ENCODE measurements at places on chromosomes 16 and 17.
A peak's percentile ranks its signal among the peaks of the same experiment; 100 is the strongest.

DNA sequence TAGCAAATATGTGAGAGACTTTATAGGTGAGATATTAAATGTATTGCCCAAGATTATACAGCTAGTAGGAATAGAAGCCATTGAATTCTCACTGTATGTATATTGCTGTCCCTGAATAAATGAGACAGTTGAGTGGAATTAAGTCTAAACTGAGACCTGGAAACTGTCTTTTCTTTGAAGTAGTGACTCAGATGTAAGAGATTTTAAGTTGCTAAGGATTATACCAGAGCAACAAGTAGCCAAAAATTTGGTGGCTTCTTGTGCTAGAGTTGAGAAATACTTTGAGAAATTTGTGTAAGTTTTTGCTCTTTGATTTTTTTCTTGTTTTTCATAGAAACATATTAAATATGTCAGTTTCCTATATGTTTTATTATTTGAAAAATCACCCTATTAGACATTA is 58.7 kb downstream of the TANC2 start:
- DNase-seq = no peak

DNA sequence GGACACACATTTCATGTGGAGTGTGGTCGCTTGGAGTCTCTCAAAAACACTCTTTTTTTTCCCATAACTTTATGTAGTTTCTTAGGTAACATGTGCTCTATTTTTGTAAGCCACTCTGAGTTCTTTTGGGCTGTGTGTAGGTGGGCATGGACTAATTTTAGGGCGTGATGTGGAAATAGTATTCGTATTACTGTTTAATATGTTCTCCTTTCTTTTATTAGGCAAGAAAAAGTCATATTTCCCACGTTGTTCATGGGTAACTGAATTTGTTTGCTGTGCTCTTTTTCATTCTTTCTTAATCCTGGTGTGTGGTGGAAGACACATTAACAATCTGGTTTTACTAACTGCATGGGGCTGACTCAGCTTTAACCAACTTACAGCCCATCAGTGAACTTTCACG is 27.4 kb downstream of the NDEL1 start:
- DNase-seq = no peak

DNA sequence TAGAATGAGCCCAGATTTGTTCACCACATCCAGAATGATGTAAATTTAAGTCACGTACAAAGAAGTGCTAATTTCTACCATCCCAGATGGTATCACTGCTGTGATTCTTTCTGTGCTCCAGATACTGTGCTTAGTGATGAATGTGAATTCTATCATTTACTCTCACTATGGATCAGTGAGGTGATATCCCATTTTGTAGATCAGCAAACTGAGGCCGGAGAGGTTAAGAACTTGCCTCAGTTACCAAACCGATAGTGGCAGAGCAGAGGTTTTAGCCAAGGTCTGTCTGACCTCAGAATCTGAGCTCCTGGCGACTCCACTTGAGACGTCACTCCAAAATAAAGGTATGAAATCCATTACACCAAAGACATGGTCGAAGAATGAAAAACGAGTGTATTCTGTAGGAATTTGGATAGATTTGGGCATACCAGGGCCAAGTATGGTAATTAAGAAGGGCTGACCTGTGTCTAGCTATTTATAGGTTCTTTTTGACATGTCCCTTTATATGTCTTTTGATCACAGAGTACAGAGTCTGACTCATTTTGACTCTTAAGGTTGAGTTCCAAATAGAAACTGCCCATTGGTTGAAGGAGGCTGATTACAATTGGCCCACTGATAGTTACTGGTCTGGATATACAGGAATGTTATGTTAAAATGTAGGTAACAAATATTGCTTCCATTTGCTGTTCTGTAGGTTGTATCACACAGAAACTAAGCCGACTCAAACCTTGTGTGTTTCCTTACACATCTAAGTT is 10.0 kb downstream of the MAP2K6 start:
- DNase-seq = no peak

DNA sequence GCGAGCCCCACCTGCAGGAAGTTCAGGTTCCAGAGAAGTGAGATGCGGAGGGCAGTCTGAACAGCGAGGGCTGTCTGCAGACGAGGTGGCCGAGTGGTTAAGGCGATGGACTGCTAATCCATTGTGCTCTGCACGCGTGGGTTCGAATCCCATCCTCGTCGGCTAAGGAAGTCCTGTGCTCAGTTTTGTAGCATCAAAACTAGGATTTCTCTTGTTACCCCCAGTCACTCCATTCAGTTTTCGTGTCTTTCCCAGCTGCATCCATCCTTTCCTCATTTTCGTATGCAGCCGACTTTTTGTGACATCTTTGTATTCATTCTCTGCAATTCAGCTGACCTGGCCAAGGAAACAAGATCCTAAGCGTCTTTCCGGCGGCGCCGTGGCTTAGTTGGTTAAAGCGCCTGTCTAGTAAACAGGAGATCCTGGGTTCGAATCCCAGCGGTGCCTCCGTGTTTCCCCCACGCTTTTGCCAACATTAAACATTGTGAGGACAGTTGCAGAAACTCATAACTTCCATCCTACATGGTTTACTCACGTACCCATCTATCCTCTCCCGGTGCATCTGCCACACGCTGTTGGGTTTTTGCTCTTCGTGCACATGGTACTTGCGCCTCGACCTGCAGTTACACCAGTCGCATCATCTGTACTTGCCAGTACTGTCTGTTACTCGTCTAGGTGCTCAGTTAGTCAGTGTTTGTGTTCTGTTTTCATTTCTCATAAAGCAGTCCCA is 3.0 kb downstream of the BORCS6 start:
- DNase-seq = peak; percentile 68

DNA sequence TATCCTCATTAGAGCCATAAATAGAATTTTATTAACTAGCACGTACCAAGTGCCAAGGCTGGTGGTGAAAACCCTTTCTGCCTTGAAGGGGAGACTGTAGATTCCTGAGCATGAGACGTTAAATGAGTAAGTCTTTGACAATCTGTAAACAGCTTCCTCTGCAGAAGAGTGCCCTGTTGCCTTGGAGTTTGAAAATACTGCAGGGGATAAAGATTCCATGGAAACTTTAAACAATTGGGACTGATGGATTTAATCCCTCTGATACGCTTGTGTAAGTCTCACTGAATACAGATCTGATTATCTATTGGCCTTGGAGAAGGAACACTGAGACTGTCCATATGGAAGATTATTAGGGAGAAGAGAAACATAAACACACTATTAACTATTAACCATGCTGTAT is 1053.4 kb upstream of the RBFOX1 start:
- no peak for DNase-seq

DNA sequence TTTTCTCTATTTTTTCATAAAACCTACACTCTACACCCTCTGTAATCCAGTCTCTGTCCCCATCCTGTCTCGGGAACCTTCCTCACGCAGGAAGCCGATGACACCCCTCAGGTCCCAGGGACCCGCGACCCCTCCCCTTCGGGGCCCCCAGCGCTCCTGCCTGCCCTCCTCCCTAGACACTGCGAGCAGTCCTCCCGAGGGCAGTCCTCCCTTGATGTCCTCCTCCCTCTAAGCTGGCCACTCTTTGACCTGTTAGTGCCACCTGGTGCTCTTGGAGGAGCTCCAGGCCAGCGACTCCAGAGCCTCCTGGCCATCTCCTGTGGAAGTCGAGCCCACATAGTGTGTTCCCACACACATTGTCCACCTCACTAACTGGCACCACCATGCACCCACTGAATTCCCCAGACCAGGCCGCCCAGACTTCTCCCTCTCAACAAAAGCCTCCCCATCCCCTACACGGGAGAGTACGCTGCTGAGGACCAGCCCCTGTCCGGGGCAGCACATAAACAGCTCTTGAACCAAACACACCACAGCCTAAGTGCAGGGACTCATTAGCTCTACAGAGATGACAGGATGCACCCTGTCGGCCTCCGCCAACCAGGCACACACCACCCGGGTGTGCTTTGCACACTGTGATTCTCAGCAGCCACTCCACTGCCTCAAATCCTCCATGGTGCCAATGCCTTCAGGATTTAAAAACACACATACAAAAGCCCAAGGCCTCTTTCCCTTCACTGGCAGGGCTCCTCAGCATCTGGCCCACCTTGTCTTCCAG is 9.3 kb downstream of the OSBPL7 start:
- DNase-seq = no peak

DNA sequence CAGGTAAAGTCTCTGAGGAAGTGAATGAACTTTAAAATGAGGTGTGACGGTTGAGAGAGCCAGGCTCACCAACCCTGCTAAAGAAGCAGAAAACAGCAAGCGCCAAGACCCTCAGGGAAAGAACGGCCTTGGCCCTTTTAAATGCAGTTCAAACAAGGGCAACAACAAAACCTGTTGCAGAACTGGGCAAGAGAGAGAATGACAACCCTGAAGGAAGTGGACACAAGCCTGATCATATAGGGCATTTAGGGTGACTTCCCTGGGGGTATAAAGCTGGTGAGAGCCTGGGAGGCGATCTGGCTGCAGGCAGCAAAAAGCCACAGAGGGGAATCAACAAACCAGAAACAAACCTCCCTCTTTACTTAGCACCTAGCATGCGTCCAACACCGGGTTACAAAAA is 1.0 kb downstream of the CPPED1 start:
- DNase-seq = no peak
